Activated T-cell treated with anti-CD3 and anti-CD28 coated beads, Interleukin-2, amount 50 U/mL, for 48 hours (primary cell): ENCODE measurements at places on chromosomes 3 and 15.

DNA sequence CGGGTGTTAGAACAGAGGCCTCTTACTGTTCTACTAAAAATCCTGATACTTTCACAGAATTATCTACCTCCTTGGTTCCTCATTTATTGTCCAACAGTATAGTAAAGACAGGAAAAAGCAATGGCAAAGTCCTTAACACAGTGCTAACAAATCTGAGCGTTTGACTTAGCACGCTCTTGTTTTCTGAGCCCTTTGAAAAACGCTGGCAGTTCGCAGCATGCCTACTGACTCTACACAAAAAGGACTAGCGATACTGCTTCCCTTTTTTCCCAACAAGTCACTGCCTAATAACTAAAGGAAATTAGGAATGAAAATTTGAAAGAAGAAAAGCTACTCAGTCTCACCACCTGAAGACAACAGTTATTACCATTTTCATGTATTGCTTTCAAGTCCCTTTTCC, 34.8 kb upstream of the CEMIP start:
- DNase-seq = no peak

DNA sequence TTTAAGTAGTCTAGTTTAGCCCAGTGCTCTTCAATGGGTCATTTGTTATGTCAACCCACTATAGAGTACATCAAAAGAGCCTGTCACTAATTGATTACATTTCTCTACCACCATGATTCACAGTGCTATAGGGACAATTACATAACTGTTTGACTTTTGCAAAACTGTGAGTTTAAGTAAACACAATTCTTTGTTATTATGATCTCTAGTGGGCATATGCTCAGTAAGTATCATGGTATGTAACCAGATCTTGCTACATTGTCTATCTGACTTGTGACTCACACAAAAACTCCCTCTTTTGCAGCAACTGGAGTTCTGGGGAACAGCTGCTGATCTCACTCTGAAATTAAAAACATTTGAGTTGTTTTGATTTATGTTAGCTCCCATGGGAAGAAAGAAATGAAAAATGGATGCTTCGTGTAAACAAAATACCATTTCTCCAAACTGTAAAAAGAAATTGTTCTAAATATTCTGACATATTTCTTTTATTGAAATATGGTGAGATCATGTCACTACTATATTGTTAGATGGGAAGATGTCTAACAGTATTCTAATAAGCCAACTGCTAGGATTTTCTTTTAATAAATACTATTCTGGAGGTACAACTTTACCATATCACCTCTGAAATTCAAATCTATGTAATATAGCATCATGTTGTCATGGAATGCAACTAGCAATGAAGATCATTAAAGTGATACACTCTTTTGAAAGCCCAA, 470.4 kb downstream of the ROBO1 start:
- no peak for DNase-seq

GRCh38 chr3:168722091-168722490, 626.4 kb upstream of the GOLIM4 start:
- no peak for DNase-seq

GRCh38 chr15:62231856-62232255, 66.8 kb upstream of the C2CD4B start:
- DNase-seq = no peak

GRCh38 chr3:130857336-130858026, 36.4 kb upstream of the ATP2C1 start:
- DNase-seq = no peak

GRCh38 chr3:194659778-194660177, 12.2 kb downstream of the LSG1 start:
- DNase-seq = no peak
